ENCODE measurements at places on chromosomes 6 and 20.

DNA sequence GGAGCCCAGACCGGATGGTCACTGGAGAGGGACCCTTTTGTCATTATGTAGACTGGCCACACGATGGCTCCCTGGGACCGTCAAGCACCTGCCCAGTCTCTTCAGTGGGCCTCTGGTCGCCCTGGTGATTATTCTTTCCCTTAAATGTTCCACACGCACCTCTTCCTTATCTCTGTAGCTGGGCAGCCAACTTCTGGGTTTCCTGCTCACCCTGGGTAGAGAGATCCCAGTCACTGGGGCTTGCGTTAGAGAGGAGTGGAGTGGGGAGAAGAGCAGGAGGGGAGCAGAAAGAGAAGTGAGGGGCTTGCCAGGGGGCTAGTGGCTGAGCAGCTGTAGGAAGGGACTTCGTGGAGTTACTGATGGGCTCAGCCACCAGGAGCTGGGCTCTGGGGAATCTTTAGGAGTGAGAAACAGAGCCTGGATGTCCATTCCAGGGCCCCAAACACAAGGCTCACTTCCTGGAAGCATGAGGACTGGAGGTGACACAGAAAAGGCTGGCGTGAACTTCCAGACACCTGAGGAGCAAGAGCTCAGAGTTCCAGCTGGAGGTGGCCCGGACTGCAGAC, 150.1 kb downstream of the DHX35 start:
- DNase-seq = no peak

- no peak for DNase-seq
These were observed 1.9 kb downstream of the RAB23 start for GRCh38 chr6:57220083-57220703.

- DNase-seq = no peak
These were observed 63.4 kb downstream of the TRAM2 start for GRCh38 chr6:52513464-52513863.

GRCh38 chr6:85008296-85009009, 244.1 kb upstream of the TBX18 start:
- no peak for DNase-seq

GRCh38 chr20:47503685-47504084, 2.0 kb downstream of the NCOA3 start:
- no peak for DNase-seq

DNA sequence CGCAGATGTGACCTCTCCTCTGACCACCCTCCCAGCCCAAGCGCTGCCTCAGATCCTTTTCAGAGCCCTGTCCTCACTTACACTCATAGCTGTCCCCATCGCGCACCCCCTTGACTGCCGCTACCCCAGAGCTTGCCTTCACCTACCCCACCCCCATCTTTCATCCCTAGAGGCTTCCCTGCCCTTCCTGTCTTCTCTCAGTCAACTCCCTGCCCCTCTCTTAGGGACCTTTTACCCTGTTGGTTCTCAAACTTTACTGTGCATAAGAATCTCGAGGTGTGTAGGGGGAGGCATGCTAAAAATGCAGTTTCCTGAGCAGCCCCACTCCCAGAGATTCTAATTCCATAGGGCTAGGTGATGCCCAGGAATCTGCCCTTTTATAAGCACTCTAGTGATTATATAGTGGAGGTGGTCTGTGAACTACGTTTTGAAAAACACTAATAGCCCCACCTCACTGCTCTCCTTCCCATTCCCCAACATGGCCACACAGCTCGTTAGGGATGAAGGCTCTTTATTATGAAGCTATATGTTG, 725 bp downstream of the TM9SF4 start:
- DNase-seq = no peak

GRCh38 chr6:108421366-108421765, 126.5 kb downstream of the AFG1L start:
- DNase-seq = no peak

DNA sequence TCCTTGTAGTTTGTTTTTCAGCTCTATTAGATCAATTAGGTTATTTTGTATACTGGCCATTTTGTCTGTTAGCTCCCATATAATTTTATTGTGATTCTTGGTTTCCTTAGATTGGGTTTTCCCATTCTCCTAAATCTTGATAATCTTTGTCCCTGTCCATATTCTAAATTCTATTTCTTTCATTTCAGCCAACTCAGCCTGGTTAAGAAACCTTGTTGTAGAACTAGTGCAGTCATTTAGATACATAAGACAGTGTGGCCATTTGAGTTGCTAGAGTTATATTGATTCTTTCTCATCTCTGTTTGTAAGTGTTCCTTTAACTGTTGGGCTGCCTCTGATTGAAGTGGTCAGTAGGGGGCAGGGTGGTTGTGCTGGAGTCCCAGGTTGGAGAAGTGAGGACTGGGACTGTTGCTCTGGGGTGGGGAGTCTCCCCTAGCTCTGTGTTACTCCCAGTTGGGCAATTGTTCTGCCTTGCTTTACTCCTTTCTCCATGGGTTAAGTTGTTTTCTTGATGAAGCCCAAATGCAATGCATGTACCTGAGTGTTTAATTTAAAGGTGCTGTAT, 98.8 kb upstream of the NRN1 start:
- no peak for DNase-seq

DNA sequence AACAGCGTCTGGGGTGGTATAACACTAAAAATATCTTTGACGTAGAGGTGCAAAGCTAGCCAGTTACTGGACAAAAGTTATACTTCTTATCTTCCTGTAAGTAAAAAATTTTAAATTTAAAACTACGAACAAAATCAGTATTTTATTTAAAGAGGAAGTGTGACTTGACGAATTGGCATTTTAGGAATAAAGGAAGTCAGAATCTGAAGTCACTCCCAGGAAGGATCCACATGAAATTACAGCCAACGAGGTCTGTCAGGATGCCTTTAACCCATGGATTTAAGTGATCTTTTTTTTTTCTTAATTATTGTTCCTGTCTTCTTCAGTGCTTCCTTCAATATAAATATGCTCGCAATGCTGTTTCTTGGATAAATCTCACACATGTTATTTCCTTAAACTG, 27.2 kb upstream of the SNX9 start:
- no peak for DNase-seq

DNA sequence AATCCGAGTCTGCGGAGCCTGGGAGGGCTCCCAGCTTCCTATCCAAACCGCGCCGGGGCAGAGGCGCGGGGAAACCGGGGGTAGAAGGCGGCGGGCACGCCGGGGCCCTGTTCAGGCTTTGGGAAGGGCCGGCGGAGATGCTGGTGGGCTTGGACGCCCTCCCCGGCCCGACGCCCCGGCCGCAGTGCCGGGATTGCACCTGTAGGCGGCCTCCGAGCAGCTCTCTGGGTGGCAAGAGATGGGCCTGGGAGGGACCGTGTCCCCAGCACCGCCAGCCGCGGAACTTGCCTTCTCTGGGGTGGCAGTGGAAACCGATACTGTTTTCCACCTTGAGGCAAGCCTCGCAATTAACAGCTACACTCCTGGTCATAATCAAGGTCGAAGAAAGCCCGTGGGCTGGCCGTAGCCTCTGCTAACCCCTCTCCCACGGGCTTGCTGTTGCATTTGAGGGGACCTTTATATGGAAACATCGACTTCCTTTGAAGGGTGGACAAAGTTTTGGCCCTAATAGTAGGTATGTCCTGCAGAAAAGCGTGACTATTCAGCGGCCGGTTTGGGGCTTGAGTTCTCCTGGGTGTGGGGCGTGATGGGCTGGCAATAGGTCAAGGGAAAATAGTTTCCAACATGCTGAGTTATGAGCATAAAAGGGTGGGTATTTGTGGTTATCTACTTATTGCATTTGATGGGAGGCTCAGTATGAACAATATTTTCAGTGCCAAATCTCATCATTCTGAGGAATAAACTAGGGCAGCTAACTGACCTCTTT, 1.1 kb upstream of the JAG1 start:
- DNase-seq = no peak

GRCh38 chr6:139117734-139118133, 17.1 kb upstream of the HECA start:
- DNase-seq = no peak

GRCh38 chr6:132614554-132614953, 9.5 kb downstream of the TAAR2 start:
- no peak for DNase-seq

DNA sequence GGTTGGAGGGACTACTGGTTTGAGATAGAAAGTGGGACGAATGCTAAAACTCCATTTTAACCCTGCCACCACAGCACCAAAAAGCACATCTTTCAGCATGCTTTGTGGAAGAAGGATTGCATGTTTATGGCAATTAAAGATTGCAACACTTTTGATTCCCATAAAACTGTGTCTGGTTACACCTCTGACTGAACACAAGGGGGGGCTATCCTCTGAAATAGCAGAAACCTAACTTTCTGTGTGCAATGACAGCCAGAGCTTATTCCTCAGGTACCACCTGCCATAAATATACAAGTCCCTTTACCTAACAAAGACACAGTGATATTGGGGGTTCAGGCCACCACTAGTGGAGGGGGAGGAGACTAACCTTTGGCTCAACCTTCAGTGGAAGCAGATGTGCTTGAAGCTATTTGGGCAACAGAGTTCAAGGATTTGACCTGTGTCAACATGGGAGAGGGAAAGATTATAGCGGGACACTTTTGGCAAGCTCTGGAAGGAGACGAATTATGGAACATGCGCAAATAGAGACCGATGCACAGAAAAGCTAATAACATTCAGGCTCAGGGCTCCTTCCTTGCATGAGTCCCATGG, 9.6 kb upstream of the PLG start:
- DNase-seq = no peak

DNA sequence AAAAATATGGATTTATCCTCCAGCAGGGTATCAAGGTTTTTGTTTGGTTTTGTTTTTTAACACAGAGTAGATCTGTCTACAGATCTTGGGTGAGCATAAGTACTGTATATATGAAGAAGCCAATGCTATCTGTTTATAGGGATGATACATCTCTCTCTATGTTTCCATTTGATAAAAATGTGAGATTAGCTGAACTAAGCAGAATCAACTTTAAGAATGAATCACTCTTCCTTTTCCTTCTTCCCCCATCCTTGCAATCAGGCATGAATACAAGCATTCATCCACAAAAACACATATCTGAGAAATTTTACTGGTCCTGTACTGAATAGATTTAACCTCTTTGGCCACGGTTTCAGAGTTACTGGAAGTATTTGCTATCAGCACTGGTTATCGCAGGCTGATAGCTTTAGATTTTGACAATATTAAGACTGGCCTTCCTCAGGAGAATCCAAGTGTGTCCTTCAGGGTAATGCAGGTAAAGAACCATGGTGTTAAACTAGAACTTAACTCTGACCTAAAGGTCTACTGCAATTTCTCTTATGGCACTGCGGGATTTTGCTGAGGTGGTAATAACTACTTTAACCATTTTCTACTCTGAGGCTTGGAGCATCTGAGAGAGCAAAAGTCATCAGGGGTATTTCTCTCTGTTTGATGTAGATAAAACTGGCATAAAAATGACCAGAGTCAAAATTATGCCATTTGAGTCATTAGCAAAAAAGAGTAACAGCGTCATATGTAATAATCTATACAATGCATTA, 1.5 kb downstream of the SNAP25 start:
- DNase-seq = no peak

GRCh38 chr20:57263801-57264792, 2.3 kb downstream of the BMP7 start:
- no peak for DNase-seq

- DNase-seq = no peak
These were observed 33.2 kb downstream of the ADGRF5 start for GRCh38 chr6:46888578-46888977.

GRCh38 chr20:48826883-48827771, 672 bp downstream of the PREX1 start:
- no peak for DNase-seq

DNA sequence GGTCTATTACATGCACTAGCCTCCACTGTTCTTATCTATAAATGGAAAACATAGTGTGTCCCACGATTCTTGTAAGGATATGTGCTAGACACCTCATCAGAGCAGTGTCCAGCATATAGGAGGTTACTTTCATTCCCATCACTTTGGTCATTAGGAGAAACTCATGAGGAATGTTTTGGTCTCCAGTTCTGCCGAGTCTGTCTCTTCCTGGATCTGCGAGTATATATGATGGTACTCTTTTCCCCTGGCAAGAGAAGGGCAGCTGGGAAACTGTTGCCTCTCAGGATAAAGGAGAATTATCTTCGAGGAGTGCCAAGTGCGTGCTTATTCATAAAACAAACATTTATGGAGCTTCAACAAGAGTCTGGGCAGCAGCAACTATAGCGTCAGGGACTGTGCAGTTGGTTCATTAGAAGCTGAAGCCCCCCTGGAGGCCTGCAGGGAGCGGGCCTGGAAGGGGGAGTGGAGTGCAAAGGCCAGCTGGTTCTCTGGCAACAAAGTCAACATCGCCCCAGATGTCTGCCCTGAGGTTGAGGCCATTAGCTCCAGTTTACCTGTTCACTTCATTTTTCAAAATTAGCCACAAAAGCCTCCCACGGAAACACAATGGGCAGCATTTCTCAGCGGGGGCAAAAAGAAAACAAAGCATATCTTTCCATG, 811.9 kb downstream of the MAFB start:
- DNase-seq = no peak

- no peak for DNase-seq
These were observed 34.0 kb upstream of the SCGN start for GRCh38 chr6:25617997-25618396.

GRCh38 chr20:62999580-62999979, 7.2 kb downstream of the BHLHE23 start:
- no peak for DNase-seq

- no peak for DNase-seq
These were observed 642 bp downstream of the GZF1 start for GRCh38 chr20:23362392-23363256.

- DNase-seq = no peak
These were observed 556.9 kb downstream of the CD83 start for GRCh38 chr6:14674458-14674857.

- DNase-seq = no peak
These were observed 296.8 kb upstream of the MARCKS start for GRCh38 chr6:113560376-113560775.

DNA sequence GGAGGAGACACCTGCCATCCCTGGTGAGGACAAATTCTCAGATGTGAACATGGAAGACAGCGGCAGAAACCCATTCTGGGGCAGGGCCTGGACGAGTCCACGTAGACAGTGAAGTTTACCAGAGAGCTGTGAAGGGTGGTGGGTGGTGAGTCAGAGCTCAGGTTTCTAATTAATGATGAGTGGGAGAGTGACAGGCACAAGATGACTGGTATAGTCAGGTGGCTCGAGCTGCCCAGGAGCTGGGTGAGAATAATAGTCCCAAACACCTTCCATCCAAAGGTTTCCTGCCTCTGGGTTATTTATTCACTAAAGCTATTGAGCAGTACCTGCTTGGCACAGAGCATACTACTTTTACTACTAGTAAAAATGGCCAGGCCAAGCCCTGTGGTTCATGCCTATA, 6.0 kb downstream of the TLDC2 start:
- DNase-seq = no peak

DNA sequence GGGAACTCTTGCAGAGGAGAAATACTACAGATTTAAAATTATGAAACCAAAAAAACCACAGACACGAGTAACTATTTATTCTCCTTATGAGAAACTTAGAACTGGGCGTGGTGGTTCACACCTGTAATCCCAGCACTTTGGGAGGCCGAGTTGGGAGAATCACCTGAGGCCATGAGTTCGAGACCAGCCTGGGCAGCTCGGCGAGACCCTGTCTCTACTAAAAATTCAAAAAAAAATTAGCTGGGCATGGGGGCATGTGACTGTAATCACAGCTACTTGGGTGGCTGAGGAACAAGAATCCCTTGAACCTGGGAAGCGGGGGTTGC, 36.8 kb downstream of the SSR1 start:
- DNase-seq = no peak
